Type B pancreatic cell (in vitro differentiated cells): ENCODE measurements at places on chromosomes 4 and X.
A peak's percentile ranks its signal among the peaks of the same experiment; 100 is the strongest.

- no peak overlapping the region for H3K27ac ChIP-seq
- peaks cover 12% of the 10 kb centered on the region for H3K27me3 ChIP-seq
- no peak for DNase-seq
- H3K4me1 ChIP-seq, result no peaks in the 10 kb centered on the region
Observed at GRCh38 chrX:69424161-69424560, 80.0 kb upstream of the NALF2 start.

GRCh38 chrX:68041110-68041509 lies 392.2 kb downstream of the OPHN1 start:
- no peak for DNase-seq
- no peaks in the 10 kb centered on the region for H3K36me3 ChIP-seq
- H3K27ac ChIP-seq, result no peak overlapping the region
- H3K27me3 ChIP-seq, result no peaks in the 10 kb centered on the region
- H3K4me1 ChIP-seq, result no peaks in the 10 kb centered on the region

- H3K27me3 ChIP-seq, result no peaks in the 10 kb centered on the region
- H3K27ac ChIP-seq, result no peak overlapping the region
- H3K4me3 ChIP-seq, result peak overlapping the region; percentile 33
- DNase-seq, result no peak
Observed at GRCh38 chrX:131828482-131828881, 194.6 kb upstream of the STK26 start.

- H3K4me3 ChIP-seq, result no peak overlapping the region
- H3K27ac ChIP-seq, result no peak overlapping the region
- DNase-seq, result no peak
- H3K4me1 ChIP-seq, result no peaks in the 10 kb centered on the region
- no peaks in the 10 kb centered on the region for H3K27me3 ChIP-seq
Observed at GRCh38 chr4:146040623-146041022, 102.0 kb upstream of the ZNF827 start.

GRCh38 chr4:56026596-56026995 lies 77.9 kb downstream of the CEP135 start:
- peaks cover 19% of the 10 kb centered on the region for H3K36me3 ChIP-seq
- no peak for DNase-seq
- H3K27me3 ChIP-seq, result no peaks in the 10 kb centered on the region
- H3K27ac ChIP-seq, result no peak overlapping the region
- no peaks in the 10 kb centered on the region for H3K4me1 ChIP-seq

DNA sequence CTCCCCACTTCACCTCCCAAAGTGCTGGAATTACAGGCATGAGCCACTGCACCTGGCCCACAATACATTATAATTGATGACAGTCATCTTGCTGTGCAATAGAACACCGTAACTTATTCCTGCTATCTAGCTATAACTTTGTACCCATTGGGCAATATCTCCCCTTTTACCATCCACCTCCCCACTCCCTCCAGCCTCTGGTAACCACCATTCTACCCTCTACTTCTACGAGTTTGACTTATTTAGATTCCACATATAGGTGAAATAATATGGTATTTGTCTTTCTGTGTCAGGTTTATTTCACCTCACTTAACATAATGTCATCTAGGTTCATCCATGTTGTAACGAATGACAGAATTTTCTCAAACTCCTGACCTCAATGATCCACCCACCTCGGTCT lies 8.2 kb upstream of the TEX11 start:
- DNase-seq, result no peak
- no peak overlapping the region for H3K27ac ChIP-seq
- H3K4me3 ChIP-seq, result no peak overlapping the region
- no peaks in the 10 kb centered on the region for H3K27me3 ChIP-seq
- H3K4me1 ChIP-seq, result no peaks in the 10 kb centered on the region

DNA sequence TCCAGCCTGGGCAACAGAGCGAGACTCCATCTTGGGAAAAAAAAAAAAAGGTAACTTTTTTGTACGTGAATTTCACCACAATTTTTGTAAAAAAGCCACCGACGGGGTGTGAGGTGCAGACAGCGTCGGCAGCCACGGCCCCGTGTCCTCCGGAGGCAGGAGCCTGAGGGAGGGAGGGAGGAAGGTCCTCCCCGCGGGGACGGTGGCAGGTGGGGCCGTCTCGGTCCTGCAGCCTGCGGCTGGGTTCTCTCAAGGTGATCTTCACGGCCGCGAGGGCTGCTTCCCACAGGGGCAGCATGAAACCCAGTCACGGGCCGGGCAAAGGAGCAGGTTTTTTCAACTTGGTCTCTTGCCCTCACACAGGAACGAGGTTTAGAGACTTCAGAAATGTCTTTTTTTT lies 14.0 kb downstream of the PLCXD1 start:
- no peak for DNase-seq
- peaks cover 15% of the 10 kb centered on the region for H3K36me3 ChIP-seq
- no peaks in the 10 kb centered on the region for H3K4me1 ChIP-seq

DNA sequence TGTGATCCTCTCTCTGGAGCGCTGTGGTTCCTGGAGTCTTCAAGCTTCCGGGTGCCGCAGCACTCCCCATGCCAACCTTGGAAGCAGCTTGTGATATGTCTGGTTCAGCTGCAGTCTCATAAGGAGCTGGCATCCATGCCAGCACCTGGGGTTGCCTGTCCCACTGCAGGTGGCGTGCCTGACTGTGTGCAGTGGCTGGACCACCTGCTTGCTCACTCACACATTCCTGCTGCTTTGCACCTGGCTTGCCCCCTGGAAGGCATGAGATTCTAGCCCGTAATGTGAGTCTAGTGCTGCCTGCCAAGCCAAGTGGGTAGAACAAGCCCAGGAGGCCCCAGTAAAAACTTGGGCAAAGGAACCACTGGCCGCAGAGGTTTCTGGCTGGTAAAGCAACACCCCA lies 687.2 kb upstream of the AADAT start:
- no peak for DNase-seq
- no peak overlapping the region for H3K27ac ChIP-seq
- no peaks in the 10 kb centered on the region for H3K36me3 ChIP-seq
- no peaks in the 10 kb centered on the region for H3K27me3 ChIP-seq
- no peak overlapping the region for H3K4me3 ChIP-seq

DNA sequence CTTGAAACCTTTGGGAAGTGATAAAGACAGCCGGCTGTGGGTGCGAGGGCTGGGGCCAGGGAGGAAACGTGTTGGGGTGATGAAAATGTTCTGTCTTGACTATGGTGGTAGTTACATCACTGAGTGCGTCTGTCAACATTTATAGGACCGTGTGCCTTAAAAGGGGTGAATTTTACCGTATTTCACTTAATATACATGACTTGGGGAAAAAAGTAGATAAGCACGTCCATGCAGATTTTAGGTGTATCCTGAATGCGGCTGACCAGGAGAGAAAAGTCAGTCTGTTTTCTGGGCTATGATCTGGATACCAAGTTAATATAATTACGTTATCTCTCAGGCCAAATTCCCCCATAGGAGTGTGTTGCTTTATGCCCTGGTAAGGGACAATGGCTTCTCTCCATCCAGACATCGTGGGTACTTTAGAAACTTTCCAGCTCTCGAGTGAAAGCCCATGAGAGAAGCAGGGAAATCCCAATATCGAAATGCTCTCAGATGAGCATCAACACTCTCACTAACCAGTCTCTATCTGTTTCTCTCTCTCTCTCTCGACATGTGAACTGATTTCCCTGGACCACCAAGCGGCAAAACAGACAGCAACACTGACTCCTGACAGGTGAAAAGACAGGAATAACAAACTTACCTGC lies 71.5 kb downstream of the IRF2 start:
- no peak overlapping the region for H3K4me3 ChIP-seq
- no peak for DNase-seq
- H3K27ac ChIP-seq, result no peak overlapping the region
- peaks cover 38% of the 10 kb centered on the region for H3K4me1 ChIP-seq
- peaks cover 41% of the 10 kb centered on the region for H3K36me3 ChIP-seq

GRCh38 chr4:182478475-182478874 lies 235.3 kb downstream of the TENM3 start:
- no peaks in the 10 kb centered on the region for H3K27me3 ChIP-seq
- no peak for DNase-seq
- H3K4me3 ChIP-seq, result no peak overlapping the region

DNA sequence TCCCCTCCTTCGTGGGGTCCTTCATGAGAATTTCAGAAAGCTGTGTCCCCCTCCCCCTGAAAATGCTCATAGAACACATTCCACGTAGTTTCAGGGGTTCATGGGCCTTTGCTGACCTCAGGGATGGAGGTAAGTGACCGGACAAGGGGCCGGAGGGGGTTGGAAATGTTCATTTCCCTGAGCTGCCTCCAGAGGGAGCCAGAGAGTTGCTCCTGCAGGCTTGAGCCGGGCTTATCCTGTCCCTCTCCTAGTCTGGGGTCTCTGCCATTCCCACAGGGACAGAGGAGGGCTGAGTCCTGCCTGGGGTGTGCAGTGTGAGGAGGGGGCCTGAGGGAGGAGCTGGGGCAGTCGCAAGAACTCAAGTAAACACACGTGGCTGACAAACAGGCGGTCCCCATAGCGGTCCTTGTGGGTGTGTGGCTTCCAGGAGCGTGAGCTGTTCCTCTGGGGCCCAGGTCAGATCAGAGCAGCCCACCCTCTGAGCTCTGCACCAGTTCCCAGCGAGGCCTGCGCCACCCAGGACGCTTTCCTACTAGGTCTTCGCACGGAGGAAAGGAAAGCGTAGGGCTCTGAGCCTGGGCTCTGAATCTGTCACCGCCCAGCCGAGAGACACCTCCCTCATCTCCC lies 62.5 kb downstream of the WFS1 start:
- H3K27ac ChIP-seq, result no peak overlapping the region
- H3K4me3 ChIP-seq, result no peak overlapping the region
- no peak for DNase-seq
- no peaks in the 10 kb centered on the region for H3K4me1 ChIP-seq
- no peaks in the 10 kb centered on the region for H3K36me3 ChIP-seq

- no peaks in the 10 kb centered on the region for H3K36me3 ChIP-seq
- H3K27me3 ChIP-seq, result no peaks in the 10 kb centered on the region
- no peak for DNase-seq
- no peak overlapping the region for H3K27ac ChIP-seq
- no peaks in the 10 kb centered on the region for H3K4me1 ChIP-seq
Observed at GRCh38 chrX:152149648-152150047, 11.3 kb upstream of the MAGEA10 start.

GRCh38 chr4:153465615-153466080 lies 512 bp upstream of the TMEM131L start:
- no peak for DNase-seq
- H3K4me1 ChIP-seq, result peaks cover 30% of the 10 kb centered on the region
- H3K27ac ChIP-seq, result peak overlapping the region; percentile 89
- H3K36me3 ChIP-seq, result no peaks in the 10 kb centered on the region

- no peak overlapping the region for H3K4me3 ChIP-seq
- no peak overlapping the region for H3K27ac ChIP-seq
- H3K4me1 ChIP-seq, result no peaks in the 10 kb centered on the region
Observed at GRCh38 chr4:54806351-54806750, 148.6 kb downstream of the KIT start.
